ENCODE measurements at places on chromosomes 3 and 15.
A peak's percentile ranks its signal among the peaks of the same experiment; 100 is the strongest.

GRCh38 chr15:71716990-71717389, 93.4 kb upstream of the NR2E3 start:
- DNase-seq = peak; percentile 10

DNA sequence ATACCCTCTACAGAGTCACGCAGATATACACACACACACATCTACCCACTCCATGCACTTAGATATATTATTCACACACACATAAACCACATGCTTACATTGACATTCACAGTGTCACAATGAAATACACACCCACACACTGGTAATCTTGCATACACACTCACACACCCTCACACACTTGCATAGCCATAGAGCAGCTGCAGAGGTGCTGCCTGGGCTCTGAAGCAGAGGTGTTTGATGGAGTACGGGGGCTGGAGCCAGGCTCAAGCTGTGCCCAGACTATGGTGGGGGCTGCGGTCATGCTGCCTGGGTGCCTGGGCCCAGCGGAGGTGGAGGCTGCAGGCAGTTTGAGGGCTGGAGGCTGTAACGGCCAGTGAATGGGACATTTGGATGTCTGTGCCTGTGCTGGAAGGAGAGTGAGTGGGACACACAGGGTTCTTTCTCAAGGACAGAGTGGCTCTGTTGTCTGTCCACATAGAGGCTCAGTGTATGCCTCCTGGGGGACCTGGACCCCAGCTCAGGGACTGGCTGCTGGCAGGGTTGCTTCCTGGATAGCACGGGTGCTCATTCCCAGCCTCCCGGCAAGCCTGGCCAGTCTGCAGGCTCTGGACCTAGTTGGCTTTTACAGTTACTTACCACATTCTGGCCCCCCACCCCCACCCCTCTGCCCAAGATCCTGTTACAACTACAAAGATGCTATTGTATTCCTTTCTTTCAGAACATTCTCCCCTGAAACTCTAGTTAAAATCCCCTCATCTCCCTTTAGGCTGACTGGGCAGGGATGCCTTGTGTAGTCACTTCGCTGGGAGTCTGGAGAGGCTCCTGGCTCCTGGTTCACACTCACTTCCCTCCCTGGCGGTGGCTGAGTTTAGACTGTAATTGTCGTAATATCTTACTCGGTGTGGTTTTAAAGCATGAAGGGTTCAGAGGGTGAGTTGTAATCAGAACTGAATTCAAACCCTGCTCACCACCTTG, 12.5 kb downstream of the GASK1A start:
- no peak for DNase-seq

- no peak for DNase-seq
Observed at GRCh38 chr3:133930341-133930933, 34.8 kb upstream of the RAB6B start.

DNA sequence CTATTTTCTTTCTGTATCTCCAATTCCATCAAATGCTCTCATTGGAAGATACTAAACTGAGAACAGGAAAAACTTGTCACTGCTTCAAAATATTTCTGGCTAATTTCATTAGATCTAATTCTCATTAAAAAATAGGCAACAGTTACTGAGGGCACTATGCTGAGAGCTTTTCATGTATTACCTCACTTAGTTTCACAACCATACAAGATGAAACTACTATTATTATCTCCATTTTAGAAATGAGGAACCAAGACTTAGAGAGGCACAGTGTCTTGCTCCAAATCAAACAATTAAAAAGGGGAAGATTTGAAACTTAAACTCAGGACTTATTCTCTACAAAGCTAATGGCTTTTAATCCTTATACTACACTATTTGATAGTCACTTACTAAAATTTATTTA, 7.2 kb upstream of the OTOL1 start:
- DNase-seq = no peak

- no peak for DNase-seq
Observed at GRCh38 chr3:158368271-158368670, 202.7 kb upstream of the MLF1 start.

- DNase-seq = no peak
Observed at GRCh38 chr3:14391033-14391432, 11.4 kb upstream of the SLC6A6 start.

DNA sequence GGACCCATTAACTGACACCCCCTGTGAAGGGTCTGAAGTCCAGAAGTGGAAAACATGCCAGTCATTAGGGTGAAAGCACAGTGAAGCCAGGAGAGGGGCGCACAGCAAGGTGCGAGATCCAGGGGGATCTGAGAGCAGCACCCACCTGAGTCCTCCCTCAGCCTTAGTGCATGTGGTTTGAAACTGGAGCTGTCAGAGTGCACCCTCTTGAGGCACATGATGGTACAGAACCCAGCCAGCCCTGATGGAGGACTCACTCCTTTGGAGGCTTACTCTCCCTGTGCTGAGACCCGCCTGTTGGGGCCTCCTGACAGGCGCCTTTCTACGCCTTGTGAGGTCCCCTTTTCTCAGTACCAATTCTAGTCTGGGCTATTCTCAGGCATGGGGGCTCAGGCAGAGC, 77.8 kb downstream of the IL20RB start:
- no peak for DNase-seq
